ENCODE measurements at places on chromosomes 7 and 10. TPM values are rescaled to one million over a fixed set of nuclear protein-coding genes. Genes with fewer than 3 reads are reported as not detected.

The C7orf33 gene
- not detected for total RNA-seq

DNA sequence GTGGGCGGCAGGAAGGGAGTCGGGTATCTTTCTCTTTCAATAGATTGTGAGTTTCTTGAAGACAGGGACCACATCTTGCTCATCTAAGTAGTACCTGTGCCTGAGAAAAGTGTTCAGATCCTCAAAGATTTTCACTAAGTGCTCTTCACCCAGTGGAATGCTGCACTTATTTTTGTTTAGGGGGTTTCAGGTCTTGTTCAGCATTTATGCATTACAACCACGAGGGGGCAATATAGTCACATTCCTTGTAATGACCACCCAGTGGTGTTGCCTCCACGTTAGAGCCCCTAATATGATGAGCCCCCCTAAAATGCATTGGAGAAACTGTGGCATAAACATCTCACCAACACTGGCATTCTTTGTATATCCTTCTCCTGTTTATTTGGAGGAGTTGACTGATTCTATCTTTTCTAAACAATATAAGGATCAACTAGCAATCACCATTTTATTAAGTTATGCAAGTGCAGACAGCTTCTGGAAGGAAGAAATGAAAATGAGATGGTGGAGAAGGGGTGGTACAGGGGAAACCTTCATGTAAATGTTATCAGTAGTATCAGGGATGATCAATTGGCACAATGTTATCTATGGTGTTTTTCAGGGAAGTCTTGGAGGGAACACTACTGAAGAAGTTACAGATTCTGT, 3.1 kb upstream of the PAPSS2 start:
- peak overlapping the region; percentile 60 for H3K27ac ChIP-seq
- no peak for DNase-seq
- H3K27me3 ChIP-seq = no peaks in the 10 kb centered on the region
- no peaks in the 10 kb centered on the region for H3K36me3 ChIP-seq

The GPR22 gene
- total RNA-seq = 0.48 TPM

DNA sequence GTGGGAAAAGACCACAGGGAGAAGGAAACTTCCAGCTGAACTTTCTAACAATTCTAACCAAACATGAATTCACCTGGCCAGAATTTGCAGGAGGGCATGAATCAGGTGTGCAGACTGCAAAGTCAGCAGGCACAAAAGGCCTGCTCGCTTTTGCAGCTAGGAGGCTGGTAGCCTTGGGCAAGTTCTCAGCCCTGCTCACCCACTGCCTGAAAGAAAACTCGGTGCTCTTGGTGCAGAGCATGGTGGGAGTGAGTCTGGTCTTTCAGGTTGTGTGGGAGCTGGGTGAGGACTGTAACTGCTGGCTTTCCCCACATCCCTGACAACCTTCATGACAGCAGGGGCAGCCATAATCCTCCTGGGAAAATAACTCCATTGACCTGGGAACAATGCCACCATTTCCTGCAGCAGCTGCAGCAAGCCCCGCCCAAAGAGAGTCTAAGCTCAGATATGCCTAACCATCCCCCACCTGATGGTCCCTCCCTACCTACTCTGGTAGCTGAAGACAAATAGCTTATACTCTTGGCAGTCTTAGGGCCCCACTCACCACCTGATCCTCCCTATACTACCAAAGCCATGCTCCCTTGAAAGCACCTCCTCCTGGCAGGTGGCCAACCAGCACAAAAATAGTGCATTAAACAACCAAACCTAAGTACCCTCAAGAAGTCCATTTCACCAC, 31.6 kb downstream of the ZNF117 start:
- H3K4me3 ChIP-seq = no peak overlapping the region
- H3K4me1 ChIP-seq = no peaks in the 10 kb centered on the region
- H3K27ac ChIP-seq = no peak overlapping the region
- DNase-seq = no peak
- no peaks in the 10 kb centered on the region for H3K36me3 ChIP-seq
- no peaks in the 10 kb centered on the region for H3K27me3 ChIP-seq

The GRID2IP gene
- total RNA-seq = not detected

GRCh38 chr7:70512144-70512543, 619.8 kb upstream of the GALNT17 start:
- H3K4me1 ChIP-seq = no peaks in the 10 kb centered on the region
- H3K27me3 ChIP-seq = no peaks in the 10 kb centered on the region
- H3K4me3 ChIP-seq = no peak overlapping the region
- H3K36me3 ChIP-seq = no peaks in the 10 kb centered on the region
- no peak overlapping the region for H3K27ac ChIP-seq

The DKK1 gene
- total RNA-seq = not detected

GRCh38 chr7:33764752-33765451, 140.4 kb upstream of the BMPER start:
- no peaks in the 10 kb centered on the region for H3K36me3 ChIP-seq
- DNase-seq = no peak
- H3K27me3 ChIP-seq = no peaks in the 10 kb centered on the region

The NOS3 gene
- 50.1 TPM for total RNA-seq

The JCAD gene
- total RNA-seq = 25.6 TPM

DNA sequence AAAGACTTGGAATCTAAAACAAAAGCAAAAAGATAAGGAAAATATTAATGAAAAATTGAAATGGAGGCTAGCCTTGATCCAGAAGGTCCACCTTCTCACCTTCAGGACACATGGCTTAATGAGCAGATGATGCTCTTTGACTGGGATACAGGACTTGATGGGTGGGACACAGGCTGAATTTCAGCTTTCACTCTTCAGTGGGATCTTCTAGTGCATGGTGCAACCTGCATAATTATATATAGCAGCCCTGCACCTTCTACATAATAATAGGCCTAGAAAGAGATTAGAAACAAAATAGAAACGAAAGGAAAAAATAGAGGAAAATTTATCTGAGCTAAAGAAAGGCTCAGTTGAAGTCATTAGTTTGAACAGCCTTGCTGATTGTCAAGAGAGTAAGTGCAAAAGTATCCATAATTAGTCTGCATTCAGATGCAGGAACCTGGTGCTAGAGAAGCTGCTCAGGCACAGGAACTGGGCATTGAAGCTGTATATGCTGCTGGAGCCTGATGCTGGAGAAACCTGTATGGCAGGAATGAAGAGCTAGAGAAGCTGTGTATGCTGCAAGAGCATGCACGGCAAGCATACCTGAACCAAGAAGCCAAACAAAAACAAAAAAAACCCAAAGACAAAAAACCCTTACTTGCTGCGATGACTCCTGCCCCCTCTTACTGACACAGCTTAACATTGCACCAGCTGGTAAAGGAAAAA, 19.4 kb downstream of the MKLN1 start:
- H3K4me1 ChIP-seq = peaks cover 6% of the 10 kb centered on the region
- no peak overlapping the region for H3K27ac ChIP-seq
- no peak overlapping the region for H3K4me3 ChIP-seq
- no peaks in the 10 kb centered on the region for H3K36me3 ChIP-seq

DNA sequence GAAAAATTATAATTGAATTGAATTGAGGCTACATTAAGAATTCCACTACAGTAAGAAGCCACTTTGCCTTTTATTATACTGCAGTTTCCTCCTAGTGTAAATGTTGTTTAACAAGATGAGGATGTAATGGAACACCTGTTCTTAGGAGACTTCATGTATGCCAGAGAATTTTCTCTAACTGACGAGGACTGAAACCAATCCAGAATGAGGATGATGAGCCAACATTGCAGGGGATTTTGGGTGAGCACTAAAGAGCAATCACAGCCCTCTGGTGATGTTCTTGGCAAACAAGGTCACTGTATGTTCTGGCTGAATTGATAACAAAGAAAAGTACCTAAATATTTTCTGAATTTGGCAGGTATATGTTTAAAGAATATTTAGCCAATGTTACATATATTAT, 60.9 kb downstream of the RELN start:
- no peak for DNase-seq
- H3K27me3 ChIP-seq = no peaks in the 10 kb centered on the region
- no peaks in the 10 kb centered on the region for H3K36me3 ChIP-seq
- no peak overlapping the region for H3K4me3 ChIP-seq
- H3K4me1 ChIP-seq = no peaks in the 10 kb centered on the region

DNA sequence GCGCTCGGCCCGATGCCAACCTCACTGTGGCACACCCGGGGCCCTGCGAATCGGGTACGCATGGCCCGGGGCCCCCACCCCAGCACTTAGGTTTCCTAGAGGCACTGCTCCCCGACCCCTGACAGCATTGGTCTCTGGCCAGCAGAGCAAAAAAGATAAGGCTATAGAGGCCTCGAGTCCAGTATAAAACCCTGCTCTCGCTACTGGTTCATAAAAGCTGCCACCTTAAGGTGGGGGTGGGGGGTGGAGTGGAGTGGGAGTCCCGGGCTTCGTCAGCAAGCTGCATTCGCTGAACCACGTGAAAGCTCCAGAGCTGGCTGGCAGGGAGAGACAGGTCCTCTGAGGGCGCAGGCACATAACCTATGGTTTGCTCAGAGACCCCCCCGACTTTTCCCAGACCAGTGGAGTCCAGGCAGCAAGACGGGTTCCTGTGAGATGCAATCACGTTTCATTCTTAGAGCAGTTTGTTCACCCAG, 1.3 kb downstream of the KAZALD1 start:
- H3K4me1 ChIP-seq = peaks cover 16% of the 10 kb centered on the region
- H3K27me3 ChIP-seq = no peaks in the 10 kb centered on the region
- H3K4me3 ChIP-seq = no peak overlapping the region
- H3K36me3 ChIP-seq = no peaks in the 10 kb centered on the region
- no peak for DNase-seq

Data from uterus (tissue), 4 donors.